ENCODE measurements at places on chromosomes 5 and 9.

DNA sequence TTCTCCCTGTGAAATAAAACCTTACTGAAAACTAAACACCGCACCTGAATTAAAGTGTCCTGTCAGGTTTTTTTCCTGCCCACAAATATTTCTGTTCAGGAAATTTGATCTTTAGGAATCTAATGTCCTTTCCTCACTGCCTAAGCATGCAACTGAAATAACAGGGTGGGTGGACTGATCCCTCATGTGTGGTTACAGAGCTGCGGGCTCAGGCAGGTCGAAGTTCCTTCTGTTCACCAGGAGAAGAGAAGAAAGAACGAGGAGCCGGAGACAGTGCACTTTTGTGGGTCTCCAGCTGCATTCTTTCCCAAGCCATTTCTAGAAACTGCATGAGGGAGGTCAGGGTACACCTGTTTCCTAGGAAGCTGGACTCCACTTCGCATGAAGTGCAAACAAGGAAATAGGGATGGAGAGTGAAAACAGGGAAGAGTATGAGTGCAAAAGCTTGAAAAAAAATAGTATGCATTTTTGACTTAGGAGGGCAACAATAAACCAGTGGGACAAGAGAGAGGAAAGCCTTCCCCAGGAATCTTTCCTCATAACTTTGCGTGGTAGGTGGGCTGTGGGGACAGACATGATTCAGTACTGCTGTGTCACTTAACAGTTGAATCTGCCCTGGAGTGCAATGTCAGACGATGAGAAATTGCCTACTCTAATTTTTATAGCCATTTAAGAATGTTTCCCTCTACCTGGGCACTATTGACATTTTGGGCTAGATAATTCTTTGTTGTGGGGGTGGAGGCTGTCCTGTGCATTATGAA, 60.3 kb downstream of the GCNT1 start:
- DNase-seq, result no peak

- DNase-seq, result no peak
Observed at GRCh38 chr9:3874449-3875360, 348.9 kb upstream of the RFX3 start.

GRCh38 chr5:173454736-173455598, 126.8 kb upstream of the STC2 start:
- no peak for DNase-seq

DNA sequence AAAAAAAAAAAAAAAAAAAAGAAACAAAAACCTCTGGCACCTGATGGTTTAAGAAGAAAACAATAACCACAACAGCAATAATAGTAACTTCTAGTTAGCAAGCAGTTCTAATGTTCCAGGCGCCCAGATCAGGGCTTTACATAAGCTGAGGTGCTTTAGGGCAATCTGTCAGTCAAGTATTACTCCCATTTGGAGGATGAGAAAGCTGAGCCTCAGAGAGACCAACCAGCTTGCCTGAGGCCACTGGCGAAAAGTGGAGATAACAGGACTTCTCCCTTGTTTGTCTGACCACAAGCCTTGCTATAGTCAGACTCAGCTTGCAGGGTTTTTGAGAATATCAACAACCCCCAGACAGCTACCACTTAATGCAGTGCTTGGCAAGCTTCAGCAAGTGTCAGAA, 83.5 kb upstream of the BOD1 start:
- DNase-seq, result no peak

GRCh38 chr9:6757132-6757455, 679 bp upstream of the KDM4C start:
- DNase-seq, result peak; percentile 56

DNA sequence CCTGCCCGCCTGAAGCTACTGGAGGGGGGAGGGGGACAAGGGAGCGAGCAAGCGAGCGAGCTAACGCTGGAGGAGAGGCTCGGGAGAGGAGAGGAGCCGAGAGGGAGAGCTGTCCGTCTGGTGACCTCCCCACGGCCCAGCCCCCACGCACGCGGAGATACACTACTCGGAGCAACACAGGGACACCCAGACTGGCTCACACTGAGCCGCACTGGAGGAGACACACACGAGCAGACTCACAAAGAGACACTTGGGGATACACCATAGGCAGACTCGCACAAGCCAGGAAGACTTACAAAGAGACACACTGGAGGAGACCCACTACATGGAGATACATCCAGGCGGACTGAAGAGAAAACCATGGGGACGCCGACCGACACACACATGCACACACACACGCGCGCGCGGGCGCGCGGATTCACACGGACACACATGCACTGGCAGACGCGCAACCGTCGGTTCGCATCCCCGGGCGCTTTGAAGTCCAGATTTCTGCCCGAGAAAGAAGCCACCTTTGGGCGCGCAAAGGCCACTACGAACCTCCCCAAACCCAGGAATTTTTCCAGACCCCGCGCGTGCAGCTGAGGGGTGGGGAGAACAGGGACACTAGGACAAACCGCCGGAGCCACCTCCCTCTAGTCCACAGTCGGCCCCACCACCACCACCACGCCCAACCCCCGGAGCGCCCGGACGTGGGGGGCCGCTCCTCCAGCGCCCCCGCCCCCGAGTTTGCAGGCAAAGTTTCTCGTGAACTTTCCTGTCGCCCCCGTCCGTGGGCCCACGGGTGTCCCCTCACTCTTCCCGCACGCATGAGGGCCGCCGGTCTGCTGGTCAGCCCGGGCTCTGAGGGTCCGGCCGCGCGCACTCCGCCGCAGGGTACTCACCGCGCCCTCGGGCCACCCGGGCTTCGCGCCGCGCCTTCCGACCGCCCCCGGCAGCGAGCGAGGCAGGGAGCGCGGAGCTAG, 571 bp downstream of the CNTFR start:
- no peak for DNase-seq

DNA sequence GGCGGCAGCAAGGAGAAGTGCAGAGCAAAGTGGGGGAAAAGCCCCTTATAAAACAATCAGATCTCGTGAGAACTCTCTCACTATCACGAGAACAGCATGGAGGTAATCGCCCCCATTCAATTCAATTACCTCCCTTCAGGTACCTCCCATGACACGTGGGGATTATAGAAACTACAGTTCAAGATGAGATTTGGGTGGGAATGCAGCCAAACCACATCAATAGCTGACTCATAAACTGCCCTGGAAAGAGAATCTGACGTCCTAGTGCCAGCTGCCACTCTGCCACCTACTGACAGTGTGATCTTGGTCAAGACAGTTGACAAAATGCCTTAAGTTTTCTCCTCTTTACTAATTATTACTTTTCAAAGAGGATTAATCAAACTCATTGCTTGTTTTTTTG, 128.3 kb downstream of the GPBP1 start:
- peak; percentile 4 for DNase-seq

GRCh38 chr5:68276740-68277139, 61.2 kb downstream of the PIK3R1 start:
- DNase-seq, result no peak

DNA sequence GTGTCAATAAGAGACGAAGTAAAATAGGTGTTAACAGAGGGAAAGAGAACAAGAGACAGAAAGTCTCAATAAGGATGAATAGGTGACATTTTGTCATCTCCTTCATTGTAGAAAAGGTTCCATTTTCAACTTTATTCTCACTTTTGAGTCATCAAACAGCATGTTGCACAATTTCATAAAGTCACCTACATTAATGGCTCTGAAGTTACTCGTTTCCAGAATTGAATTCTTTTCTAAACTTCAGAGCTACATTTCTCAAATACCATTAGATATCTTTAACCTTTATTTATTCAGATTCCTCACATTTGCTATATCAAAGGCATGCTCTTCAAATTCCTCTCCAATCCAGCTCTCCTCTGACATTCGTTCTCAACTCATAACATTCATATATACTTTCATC, 13.1 kb downstream of the ADAMTS6 start:
- DNase-seq, result no peak

- DNase-seq, result no peak
Observed at GRCh38 chr5:103354446-103354845, 95.9 kb downstream of the MACIR start.

GRCh38 chr5:104347119-104347708, 784.6 kb upstream of the NUDT12 start:
- DNase-seq, result no peak

DNA sequence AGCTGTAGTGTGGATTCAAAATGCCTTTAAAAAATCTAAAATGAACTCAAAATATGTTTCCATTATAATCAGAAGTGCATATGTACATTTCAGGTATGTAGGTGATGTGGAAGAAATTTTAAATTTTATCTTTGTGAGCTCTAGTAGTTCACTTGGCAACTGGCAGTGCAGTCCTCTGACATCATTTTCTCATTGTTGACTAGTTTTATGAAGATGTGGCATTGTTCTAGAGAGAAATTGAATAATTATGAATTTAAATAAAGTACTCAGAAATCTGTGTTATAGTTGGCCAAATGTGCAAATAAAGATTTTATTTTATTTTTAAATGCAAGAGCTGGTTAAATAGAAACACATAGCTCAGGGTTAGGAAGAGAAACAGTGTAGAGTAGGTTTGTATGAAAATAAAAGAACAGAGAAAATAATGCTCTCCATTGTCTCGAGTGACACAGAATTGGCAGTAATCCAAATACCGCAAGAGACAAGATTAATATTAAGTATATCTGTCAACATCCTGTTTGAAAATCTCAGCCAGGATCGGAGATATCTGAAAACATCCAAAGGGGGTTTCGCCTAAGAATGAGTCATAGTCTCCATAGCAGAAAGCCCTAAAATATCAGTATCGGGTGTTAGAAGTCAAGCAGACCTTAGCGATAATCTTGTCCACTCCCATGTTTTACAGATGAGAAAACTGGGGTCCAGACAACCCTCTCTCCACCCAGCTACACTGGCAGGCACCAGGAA, 189.4 kb downstream of the CCDC192 start:
- no peak for DNase-seq

- DNase-seq, result no peak
Observed at GRCh38 chr9:4620881-4621555, 41.1 kb upstream of the PLPP6 start.

DNA sequence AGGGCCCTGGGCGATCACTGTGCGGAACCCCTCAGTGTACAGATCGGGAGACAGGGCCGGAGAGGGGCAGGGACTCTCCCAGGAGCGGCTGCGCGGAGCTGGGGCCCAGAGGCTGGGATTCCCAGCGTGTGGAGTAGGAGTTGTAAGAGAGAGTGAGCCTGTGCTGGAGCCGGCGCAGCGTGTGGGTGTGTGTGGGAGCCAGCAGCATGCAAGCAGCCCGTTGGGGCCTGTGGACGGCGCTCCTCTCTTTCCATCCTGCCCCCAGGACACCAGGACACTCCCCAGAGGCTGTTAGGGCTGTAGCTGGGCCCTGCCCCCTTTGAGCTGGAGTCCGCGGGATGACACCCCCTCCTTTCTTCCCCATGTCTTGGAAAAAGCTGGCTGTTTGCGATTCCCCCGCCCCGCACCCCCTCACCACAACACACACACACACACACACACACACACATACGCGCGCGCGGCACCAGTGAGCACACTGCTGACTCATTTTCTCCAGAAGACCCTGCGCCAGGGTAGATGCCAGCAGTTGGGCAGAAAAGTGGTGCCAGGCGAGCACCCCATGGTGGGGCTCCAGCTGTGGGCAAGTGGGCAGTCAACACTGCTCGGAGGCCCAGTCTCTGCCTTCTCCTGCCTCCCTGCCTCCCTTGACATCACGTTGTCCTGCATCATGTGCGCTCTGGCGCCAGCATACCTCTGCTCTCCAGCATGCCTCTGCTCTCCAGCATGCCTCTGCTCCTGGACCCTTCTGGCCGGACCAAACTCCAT, 1.5 kb downstream of the COL27A1 start:
- no peak for DNase-seq

DNA sequence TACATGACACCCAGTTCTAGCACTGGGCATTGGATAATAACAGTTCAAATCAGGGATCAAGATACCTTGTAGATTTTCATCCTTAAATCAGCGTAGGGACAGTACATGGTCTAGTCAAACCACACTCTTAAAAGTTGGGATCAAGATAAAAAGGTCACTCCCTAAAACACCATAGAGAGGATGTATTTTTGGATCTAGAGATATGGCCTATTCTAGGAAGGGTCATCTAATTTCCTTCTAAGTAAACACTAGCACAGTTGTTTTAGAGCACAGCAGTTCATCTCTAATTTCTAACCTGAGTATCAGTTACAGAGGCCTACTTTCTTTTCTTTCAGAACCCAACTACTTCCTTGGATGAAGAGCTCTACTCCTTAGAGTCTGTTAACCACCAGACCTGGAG, 166.4 kb upstream of the GRIN3A start:
- no peak for DNase-seq

DNA sequence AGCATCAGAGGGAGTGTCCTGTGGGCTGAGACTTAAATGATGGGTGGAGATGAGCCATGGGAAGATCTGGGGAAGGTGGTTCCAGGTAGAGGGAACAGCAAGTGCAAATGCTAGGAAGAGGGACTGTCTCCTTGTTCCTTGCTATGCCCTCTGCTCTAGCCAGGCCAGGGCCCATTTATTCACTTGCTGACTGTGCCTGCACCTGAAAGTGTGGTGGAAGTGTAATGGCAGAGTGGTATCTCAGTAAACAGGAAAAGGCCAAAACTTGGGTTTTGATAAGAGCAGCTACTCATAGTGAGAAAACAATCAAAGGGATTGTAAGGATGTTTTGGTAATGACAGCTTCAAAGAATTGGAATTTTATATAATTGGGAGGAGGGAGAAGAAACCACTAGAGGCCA, 32.4 kb downstream of the TLE4 start:
- DNase-seq, result no peak

- DNase-seq, result no peak
Observed at GRCh38 chr5:149633476-149634350, 52.4 kb downstream of the ARHGEF37 start.

DNA sequence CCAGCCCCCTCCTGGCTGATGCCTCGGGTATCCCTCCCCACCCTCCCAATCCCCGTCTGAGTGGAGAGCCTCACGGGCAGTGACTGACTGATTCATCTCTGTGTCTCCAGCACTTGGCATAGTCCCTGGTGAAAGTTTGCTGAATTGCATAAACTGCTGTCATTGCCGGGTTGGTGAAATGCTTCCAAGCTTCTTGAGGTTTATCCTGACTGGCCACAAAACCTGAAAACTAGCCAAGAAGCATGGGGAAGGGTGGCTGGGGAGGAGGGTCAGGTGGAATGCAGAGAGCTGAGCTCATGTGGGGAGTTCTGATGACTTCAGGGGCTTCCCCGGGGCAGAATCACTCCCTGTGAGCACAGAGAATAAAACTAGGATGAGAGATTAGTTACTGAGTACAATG, 56.9 kb upstream of the GGTA1 start:
- DNase-seq, result no peak

DNA sequence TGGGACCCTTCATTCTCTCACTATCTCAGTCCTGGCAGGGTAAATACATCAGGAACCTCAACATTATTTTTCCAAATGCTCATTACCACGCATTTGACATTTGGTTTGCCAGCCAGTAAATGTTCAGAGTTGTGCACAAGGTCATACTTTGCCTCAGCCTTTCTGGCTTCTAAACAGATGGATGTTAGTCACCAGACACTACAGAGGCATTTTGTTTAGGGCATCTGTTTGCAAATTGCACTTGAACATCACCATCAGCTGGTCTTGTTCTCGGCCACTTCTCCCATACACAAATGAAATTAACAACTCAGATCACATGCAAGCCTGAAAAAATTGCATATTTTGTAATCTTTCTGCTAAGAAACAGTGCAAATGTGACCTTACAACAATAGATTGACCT, 75.0 kb upstream of the SLC1A1 start:
- DNase-seq, result no peak

GRCh38 chr5:156585999-156586398, 259.0 kb downstream of the SGCD start:
- no peak for DNase-seq

- DNase-seq, result no peak
Observed at GRCh38 chr5:88674356-88675167, 208.4 kb downstream of the MEF2C start.

Data from T-helper 22 cell (primary cell).